ENCODE measurements at places on chromosomes 3 and 15.

GRCh38 chr3:194120789-194121770 lies 14.9 kb upstream of the HES1 start:
- DNase-seq, result no peak

DNA sequence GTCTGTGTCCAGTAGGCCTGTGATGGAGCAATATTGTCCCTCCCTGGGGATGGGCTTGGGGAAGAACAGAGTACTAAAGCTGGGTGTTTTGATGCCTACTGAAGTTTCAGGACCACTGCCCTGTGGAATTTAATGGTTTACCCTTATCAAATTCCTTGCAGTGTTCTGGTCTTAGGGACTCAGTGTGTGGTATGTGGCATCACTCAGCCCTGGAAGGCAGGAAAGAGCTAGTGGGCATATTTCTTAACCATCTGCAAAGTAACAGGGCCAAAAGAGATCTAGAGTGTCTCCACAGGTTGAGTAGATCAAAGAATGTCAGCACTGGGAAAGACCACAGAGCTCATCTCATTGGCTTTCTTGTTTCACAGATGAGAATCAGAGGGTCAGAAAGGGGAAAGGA lies 11.8 kb upstream of the SCN10A start:
- DNase-seq, result no peak

DNA sequence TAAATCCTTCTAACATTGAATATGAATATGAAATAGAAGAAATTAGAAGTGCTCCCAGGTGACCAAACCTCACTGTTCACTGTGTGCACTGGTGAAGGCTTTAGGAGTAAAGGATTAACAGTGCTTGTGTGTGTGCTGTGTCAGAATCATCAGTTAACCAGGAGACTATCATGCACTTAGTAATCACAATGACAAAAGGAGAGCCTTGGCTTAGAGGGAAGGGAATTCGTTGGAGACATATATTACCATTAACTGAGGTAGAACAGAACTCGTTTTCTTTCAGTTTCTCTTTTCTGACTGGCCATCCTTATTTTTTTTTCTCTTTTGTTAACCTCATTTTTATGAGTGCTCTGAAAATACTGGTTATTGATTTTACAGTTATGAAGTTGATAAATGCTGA lies 213.3 kb upstream of the GBE1 start:
- no peak for DNase-seq

DNA sequence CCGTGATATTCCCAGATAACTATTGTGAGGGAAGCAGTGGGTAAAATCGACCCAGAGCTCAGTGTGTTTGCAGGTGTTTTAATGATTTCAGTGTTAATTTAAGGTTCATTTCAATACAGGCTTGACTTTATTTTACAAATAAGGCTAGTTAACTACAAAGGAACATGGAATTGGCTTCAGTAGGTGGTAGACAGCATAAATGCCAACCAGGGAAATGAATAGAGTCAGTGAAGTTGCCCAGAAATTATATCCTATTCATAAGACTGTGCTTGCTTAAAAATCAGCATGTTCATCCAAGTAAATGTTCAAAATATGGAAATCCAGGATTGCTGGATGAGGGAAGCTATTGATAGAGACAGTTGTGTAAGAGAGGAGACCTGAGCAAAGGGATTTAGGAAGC lies 66.1 kb downstream of the LARS2 start:
- DNase-seq, result no peak

DNA sequence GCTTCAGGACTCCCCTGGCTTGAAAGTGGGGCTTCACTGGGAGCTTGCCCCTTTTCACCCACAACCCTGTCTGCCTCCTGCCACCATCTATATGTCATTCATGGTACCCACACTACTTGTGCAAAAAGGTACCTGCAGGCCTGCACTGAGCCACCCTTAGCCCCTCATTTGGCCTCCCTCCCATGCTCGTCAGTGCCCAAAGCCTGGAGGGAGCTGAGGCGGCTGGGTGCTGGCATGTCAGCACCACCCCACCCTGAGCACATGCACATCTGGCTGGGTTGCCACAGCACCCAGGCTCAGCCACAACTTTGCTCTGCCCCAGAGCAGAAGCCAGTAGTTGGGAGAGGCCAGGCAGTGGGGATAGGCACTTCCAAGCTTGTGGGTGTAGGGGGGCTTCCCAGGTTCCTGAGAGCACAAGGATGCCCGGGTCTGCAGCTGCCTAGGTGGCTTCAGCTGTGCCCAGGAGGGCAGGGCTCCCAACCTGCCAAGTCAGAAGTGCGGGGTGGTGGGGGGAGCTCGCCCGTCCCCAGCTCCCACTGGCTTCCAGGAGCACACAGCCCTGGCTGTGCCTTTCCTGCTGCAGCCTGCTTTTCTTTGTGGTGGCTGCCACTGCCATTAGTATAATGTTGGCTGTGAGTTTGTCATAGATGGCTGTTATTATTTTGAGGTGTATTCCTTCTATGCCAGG lies 1054.6 kb upstream of the EPHA6 start:
- DNase-seq, result no peak

Measured in activated effector memory CD4-positive, alpha-beta T cell treated with anti-CD3 and anti-CD28 coated beads, Interleukin-2, amount 50 U/mL, for 16 hours (primary cell).